ENCODE measurements at places on chromosomes 5 and 9.

DNA sequence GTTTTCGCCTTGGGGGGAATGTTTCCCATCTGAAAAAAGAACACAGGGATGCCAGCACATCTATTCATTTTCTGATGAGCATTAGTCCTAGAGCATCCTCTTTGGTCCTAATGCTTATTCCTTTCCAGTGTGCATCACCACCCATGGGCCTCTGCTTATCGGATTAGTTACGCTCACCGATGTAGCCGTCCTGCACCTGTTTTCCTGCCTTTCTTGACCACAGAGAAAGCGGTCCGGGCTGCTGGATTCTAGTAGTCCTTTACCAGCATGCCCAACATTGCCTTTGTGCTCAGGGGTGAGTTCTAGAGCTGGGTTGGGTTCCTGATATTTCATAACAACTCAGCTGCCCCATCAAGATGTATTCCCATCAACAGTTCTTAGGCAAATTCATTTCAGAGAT is 2084.5 kb upstream of the C9orf72 start:
- no peak for DNase-seq

GRCh38 chr9:83714329-83714728 is 6.6 kb upstream of the UBQLN1 start:
- no peak for DNase-seq

DNA sequence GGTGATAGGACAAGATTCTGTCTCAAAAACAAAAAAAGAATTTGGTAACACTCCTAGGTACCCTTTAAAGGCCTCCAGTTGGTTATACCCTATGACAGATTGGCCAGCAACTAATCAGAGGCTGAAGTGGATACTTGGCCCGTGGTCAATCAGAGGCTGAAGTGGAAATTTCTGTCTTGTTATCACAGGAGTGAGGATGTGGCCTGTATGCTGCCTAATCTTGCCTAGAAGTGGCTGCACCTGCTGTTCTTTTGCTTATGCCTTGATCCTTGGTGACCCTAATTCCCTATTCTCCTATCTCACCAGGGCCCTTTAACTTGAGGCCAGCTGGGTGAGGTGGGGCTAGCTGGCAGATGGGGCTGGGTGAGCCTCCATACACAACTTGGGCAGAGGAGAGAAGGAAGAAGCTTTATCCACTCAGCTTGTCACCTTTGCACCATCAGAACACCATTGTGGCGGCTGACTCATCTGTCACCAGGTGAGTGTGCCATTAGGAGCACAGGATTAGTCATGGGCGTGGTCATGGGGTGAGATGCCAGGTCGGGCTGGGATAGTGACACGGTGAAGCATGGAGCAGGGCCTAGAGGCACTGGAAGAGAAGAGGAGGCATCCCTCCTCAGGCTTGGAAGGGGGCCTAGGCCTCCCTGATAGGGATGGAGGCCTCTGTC is 41.5 kb downstream of the SAR1B start:
- DNase-seq: peak; percentile 66

GRCh38 chr9:136544964-136545691 is 720 bp downstream of the NOTCH1 start:
- DNase-seq: peak; percentile 59

DNA sequence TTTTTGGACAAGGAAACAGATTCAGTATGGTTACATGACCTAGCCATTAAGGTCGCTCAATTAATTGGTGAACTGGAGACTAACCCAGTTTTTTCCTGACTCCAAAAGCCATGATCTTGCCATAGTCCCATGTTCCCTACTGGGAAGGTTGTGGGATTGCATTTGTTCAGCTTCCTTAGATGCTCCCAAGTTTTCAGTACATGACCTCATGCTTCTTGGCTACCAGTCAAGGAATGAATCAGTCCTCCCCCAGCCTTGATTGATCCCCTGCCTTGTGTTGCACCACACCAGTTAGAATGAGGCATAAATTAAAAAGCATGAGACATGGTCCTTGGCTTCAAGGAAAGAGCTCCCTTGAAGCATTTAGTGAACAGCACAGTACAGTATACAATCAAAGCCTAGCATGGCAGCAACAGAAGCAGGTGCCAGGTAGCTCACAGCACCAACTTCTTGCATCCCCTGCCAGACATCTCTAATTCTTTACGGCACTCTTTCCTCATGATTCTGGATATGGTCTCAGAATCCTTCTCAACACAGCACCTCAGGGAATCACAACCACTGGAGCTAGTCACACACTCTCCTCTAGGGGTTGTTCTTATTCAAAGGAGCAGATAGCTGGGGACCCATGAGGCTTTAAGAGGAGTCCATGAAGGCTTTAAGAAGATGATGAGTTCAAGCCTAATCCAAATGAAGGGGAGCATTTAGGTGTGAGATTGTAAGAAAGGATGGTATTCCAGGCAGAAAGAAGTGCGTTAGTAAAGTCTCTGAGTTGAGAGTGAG is 295.5 kb upstream of the CLINT1 start:
- no peak for DNase-seq

GRCh38 chr5:136457390-136458013 is 92.2 kb upstream of the TRPC7 start:
- no peak for DNase-seq

Measured in stimulated activated CD4-positive, alpha-beta T cell treated with anti-CD3 and anti-CD28 coated beads, Interleukin-15, amount 100 ng/mL, for 48 hours (primary cell).